Stimulated activated CD8-positive, alpha-beta memory T cell treated with anti-CD3 and anti-CD28 coated beads, Interleukin-15, amount 100 ng/mL, for 24 hours (primary cell): ENCODE measurements at places on chromosomes 12 and 14.

DNA sequence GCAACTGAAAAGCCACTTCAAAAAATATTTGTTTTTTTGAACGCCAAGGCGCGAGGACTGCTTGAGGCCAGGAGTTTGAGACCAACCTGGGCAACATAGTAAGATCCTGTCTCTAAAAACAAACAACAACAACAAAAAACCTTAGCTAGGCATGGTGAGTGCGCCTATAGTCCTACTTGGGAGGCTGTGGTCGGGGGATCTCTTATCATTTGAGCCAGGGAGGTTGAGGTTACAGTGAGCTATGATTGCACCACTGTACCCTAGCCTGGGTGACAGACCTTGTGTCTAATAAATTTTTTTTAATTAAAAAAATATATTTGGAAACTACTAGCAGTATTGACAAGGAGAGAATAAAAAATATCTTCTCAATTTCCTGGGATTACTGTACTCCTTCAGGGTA, 113.1 kb downstream of the TRAFD1 start:
- no peak for DNase-seq

DNA sequence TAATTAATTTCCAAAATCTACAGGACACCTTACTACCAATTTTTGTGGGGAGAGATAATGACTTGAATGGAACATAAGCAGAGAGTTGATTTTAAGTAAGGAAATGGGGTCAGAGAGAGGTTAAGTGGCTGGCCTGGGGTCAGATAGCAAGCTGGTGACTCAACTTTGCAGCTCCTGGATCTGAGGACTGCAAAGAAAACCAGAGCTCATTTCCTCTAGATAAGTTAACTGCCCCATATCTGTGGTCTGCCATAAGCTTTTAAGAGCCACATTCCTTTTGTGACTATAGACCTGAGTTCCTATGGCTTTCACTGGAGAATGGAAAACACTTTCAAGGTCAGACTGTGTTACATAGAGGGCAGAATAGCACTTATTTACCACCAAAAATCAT, 201.2 kb upstream of the PRICKLE1 start:
- DNase-seq = no peak

GRCh38 chr12:11959117-11959823, 111.5 kb upstream of the BCL2L14 start:
- no peak for DNase-seq

- no peak for DNase-seq
Observed at GRCh38 chr14:85915711-85916110, 385.8 kb downstream of the FLRT2 start.

GRCh38 chr14:54331516-54331915, 65.3 kb upstream of the CDKN3 start:
- no peak for DNase-seq

- DNase-seq = no peak
Observed at GRCh38 chr14:87916103-87916885, 76.7 kb downstream of the GALC start.
